Smooth muscle cell of trachea (primary cell): ENCODE measurements at places on chromosomes 13 and 19. TPM values are rescaled to one million over a fixed set of nuclear protein-coding genes. Genes with fewer than 3 reads are reported as not detected.

SH2D3A gene
- 0.15 TPM in 1 of 2 replicates, not detected in the other for total RNA-seq

HSD17B14 gene
- total RNA-seq = 6.0 TPM in 2 replicates

CDX2 gene
- not detected in 2 replicates for total RNA-seq

CGB2 gene
- total RNA-seq = not detected in 2 replicates

MEIOSIN gene
- total RNA-seq = not detected in 2 replicates

ANKLE1 gene
- total RNA-seq = 0.17 and 0.44 TPM in 2 replicates

PRR12 gene
- 3.8 and 4.5 TPM in 2 replicates for total RNA-seq

ZNF208 gene
- total RNA-seq = 0.33 and 0.73 TPM in 2 replicates

SPACA4 gene
- not detected in 2 replicates for total RNA-seq

ATP8B3 gene
- 2.8 and 4.2 TPM in 2 replicates for total RNA-seq

ZNF443 gene
- total RNA-seq = 2.0 and 2.8 TPM in 2 replicates

PPM1N gene
- total RNA-seq = 3.3 and 4.1 TPM in 2 replicates

SHISA2 gene
- total RNA-seq = under 0.01 TPM in 2 replicates

GAPDHS gene
- 0.17 TPM in 1 of 2 replicates, not detected in the other for total RNA-seq

ITGBL1 gene
- 70.7 and 102 TPM in 2 replicates for total RNA-seq

RNF225 gene
- 0.66 TPM in 1 of 2 replicates, not detected in the other for total RNA-seq

ZNF628 gene
- 1.6 and 3.3 TPM in 2 replicates for total RNA-seq

GPR12 gene
- not detected in 2 replicates for total RNA-seq

HDGFL2 gene
- total RNA-seq = 64.4 and 64.8 TPM in 2 replicates

MYH14 gene
- total RNA-seq = not detected in 2 replicates

HSPB6 gene
- total RNA-seq = 125 and 302 TPM in 2 replicates

CCDC194 gene
- 0.15 and 0.17 TPM in 2 replicates for total RNA-seq

GNG14 gene
- not detected in 2 replicates for total RNA-seq

RASAL3 gene
- 0.15 TPM in 1 of 2 replicates, not detected in the other for total RNA-seq

PNMA8C gene
- under 0.01 and 0.15 TPM in 2 replicates for total RNA-seq

TEKTIP1 gene
- total RNA-seq = not detected in 2 replicates

CD37 gene
- not detected in 2 replicates for total RNA-seq

TMEM86B gene
- 2.2 and 2.3 TPM in 2 replicates for total RNA-seq

NLRP12 gene
- total RNA-seq = not detected in 2 replicates

GRIN2D gene
- 0.33 and 0.58 TPM in 2 replicates for total RNA-seq

FAM83E gene
- total RNA-seq = under 0.01 and 0.33 TPM in 2 replicates

ADM5 gene
- total RNA-seq = 0.44 and 0.83 TPM in 2 replicates

PRODH2 gene
- not detected in 2 replicates for total RNA-seq

KLHL1 gene
- total RNA-seq = not detected in 2 replicates

ZNF331 gene
- total RNA-seq = 13.5 and 13.7 TPM in 2 replicates

LILRB4 gene
- not detected in 2 replicates for total RNA-seq

CRTC1 gene
- 2.6 and 6.8 TPM in 2 replicates for total RNA-seq

SIGLEC5 gene
- total RNA-seq = not detected in 2 replicates

OR7G3 gene
- total RNA-seq = not detected in 2 replicates

EPS8L1 gene
- 0.99 and 1.2 TPM in 2 replicates for total RNA-seq

SKA3 gene
- total RNA-seq = 5.5 and 8.1 TPM in 2 replicates

SIGLEC6 gene
- not detected in 2 replicates for total RNA-seq

CYP4F8 gene
- not detected in 2 replicates for total RNA-seq

C5AR2 gene
- not detected in 2 replicates for total RNA-seq

NFIX gene
- total RNA-seq = 168 and 204 TPM in 2 replicates

LSM7 gene
- total RNA-seq = 71.5 and 158 TPM in 2 replicates

CLEC11A gene
- total RNA-seq = 64.9 and 117 TPM in 2 replicates

ZNF763 gene
- total RNA-seq = 2.2 and 2.8 TPM in 2 replicates

ZNF491 gene
- total RNA-seq = 3.8 and 4.6 TPM in 2 replicates

NCR1 gene
- not detected in 2 replicates for total RNA-seq

ADGRE3 gene
- not detected in 2 replicates for total RNA-seq

CFAP97D2 gene
- not detected in 2 replicates for total RNA-seq

PNMA8A gene
- total RNA-seq = 2.5 and 17.3 TPM in 2 replicates

MAST1 gene
- 0.15 and 3.3 TPM in 2 replicates for total RNA-seq
